ENCODE measurements at places on chromosomes 16 and 17.

DNA sequence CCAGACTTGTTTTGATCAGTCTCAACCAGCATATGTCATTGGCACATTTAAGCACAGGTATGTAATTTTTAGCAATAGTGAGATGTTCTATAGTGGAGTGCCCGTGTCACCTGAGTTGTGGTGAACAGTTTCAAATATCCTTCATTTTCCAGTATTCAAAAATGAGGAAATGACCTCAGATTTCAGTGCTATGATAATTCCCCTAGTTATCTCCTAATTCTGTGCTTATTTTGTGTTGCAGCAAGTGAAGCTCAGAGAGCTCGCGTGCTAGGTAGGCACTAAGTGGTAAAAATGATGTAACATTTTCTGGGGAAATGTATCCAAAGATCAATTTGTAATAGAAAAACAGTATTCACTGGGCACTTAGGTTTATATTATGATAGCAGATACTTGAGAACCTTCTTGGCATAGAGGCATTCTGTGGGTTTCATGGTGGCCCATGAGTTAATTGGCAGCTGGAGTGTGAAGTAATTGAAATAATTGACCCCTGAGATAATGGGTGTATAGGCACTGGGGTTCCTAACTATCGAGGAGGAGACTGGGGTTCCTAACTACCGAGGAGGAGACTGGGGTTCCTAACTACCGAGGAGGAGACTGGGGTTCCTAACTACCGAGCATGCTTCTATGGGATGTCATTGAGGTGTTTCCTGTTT lies 159.1 kb downstream of the PRKCA start:
- DNase-seq = no peak

- DNase-seq = peak; percentile 35
Observed at GRCh38 chr16:67883872-67884261, 818 bp upstream of the NRN1L start.

GRCh38 chr17:27496437-27496943 lies 40.2 kb downstream of the KSR1 start:
- DNase-seq = no peak

GRCh38 chr17:78378225-78379130 lies at the start of gene PGS1:
PGS1 (plus strand) TSS chr17:78378649; CDS start chr17:78378666, 17 bp downstream.
- DNase-seq = peak; percentile 69

DNA sequence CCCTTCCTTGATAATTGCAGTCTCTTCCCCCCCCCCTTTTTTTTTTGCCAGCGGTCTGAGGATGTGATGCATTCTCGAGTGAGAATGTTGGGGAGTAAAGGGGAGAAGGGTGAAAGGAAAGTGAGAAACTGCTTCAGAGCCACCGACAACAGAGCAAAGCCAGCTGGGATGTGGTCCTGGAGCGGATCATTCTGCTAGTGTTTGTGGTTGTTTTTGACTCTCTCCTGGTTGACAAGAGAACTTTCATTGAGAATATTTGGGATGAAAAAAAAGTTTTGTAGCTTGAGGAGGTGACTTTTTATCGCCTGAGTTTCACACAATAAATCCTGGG lies 1.3 kb downstream of the NF1 start:
- no peak for DNase-seq

DNA sequence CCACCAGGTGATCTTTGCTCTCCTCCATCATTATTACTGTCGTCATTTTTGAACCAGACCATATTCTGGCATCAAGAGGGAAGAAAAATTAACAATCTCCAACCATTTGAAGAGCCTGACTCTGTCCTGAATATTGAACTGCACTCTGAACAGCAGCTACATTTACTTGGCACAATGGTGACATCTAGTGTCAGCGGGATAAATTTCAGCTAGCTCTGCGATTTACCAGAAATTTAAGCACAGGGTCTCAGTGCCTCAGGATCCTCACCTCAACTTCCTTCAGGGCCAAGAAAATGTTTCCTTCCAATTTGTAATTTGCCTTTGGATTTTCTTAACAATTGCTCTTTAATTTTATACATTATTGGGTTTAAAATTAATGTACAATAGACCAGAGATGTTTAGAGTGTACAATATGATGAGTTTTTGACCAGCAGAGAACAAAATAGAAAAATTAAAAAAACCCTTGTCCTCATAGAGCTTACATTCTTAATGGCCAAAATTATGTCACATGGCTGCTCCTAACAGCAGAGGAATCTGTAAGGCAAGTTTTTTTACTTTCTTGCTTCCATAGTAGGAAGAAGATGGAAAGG lies 10.7 kb upstream of the ZNF19 start:
- no peak for DNase-seq

DNA sequence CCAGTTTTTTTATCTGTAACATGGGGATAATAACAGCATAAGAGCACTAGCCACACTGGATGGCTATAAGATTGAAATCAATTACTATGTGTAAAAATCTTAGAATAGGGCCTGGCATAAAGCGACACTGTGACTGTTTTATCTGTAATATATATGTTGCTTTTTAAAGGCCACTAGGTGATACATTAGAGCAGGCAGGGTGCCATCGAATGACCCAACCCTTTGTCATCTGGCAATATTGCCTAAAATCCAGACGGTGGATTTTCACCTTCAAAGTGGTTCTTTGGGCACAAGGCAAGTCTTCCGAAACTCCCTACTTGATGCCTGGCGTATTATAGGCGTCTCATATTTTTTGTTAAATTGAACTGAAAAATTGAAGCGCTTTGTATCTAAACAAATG lies 69.1 kb downstream of the PRKCA start:
- DNase-seq = no peak

- no peak for DNase-seq
Observed at GRCh38 chr17:74280093-74280513, 6.1 kb downstream of the DNAI2 start.

DNA sequence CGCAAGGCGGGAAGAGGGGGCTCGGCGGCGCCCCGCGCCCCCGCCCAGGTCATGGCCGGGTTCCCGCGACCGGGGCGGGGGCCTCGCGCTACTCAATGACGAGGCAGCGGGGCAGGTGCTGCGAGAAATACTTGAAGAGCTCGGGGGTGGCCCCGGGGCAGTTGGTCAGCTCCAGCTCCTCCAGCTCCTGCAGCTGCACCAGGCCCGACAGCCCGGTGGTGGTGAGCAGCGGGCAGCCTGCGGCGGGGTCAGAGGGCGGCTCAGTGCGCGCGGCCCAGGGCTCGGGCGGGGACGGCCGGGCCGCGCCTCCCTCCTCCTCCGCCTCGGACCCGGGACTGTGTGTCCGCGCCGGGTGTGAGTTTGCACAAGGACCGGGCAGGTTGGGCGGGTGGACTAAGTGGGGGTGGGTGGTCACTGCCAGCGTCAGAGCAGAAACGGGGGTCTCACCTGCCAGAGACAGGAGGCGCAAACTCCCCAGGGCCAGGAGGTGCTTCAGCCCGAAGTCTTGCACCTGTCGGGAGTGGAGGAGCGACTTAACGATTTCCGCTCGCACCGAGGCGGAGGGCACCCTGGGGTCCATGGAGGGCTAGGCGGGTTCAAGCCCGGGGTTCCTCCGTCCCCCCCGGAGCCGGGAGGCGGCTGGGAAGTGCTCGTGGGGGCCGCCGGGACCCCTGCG lies 4.1 kb upstream of the WDR24 start:
- no peak for DNase-seq

GRCh38 chr17:37041932-37042331 lies 93.2 kb downstream of the AATF start:
- DNase-seq = no peak

- DNase-seq = no peak
Observed at GRCh38 chr17:74745548-74746177, 2.8 kb upstream of the NHERF1 start.

GRCh38 chr17:57563958-57564357 lies 181.1 kb downstream of the CCDC182 start:
- no peak for DNase-seq

GRCh38 chr17:67836205-67836987 lies 11.1 kb downstream of the BPTF start:
- no peak for DNase-seq

DNA sequence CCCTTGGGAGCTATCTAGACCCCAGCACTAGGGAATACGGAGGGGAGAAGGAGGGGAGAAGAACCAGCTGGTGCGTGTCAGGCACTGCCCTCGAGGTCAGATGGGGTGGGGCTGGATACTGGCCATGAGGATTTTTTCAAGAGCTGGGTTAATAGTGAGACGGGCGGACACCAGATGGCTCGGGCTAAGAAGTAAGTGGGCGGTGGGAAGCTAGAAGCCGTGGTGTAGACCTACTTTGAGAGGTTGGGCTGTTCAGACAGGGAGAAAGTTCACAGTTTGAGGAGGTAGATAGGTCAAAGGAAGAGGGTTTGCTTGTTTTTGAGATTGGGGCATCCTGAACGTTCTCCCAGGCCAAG lies 303.8 kb downstream of the SEC14L1 start:
- DNase-seq = no peak

DNA sequence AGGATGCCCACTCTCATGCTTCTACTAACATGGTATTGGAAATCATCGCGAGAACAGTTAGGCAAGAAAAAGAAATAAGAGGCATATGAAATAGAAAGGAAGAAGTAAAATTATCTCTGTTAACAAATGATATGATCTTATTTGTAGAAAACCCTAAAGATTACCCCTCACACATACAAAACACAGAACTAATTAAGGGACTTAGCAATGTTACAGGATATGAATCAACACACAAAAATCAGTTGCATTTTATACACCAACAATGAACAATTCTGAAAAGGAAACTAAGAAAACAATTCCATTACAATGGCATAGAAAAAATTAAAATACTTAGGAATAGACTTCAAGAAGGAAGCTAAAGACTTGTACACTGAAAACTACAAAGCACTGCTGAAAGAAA lies 2.7 kb upstream of the CAPNS2 start:
- DNase-seq = no peak

DNA sequence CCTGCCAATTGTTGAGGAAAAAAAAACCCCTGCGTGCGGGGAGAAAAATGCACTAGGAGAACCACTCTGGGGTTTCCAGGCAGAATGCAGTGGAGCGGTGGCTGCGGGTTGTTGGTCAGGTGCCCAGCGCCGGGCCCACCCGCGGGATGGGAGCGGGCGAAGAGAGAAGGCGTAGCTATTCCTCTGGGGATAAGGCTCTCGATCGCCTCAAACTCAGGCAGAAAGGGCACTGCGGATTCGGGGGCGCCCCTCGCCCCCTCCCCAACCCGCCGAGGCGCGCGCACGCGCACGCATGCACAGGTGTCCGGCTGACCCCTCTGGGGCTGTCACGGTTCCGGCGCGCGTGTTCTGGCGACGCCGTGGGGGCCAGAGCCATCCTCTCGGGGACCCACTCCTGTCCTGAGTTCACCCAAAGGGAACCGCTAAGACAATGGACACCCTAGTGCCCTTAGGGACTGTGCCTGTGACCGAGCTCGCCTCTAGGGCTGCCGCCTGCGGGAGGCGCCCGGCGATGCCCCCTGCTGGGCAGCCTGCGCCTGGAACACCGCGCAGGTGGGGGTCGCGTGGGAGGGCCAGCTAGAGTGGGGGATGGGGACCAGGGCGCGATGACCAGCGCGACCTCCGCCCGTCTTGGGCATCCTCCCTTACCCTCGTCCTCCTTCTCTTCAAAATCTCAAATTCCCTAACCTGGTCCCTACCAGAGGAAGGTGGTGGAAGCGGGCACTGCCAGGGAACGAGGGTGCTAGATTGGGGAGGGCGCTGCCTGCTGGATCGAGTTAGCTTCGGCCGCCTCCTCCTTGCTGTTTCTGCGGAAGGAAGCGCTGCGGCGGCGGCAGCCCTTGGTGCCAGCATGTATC lies 14.4 kb upstream of the CBX8 start:
- no peak for DNase-seq

DNA sequence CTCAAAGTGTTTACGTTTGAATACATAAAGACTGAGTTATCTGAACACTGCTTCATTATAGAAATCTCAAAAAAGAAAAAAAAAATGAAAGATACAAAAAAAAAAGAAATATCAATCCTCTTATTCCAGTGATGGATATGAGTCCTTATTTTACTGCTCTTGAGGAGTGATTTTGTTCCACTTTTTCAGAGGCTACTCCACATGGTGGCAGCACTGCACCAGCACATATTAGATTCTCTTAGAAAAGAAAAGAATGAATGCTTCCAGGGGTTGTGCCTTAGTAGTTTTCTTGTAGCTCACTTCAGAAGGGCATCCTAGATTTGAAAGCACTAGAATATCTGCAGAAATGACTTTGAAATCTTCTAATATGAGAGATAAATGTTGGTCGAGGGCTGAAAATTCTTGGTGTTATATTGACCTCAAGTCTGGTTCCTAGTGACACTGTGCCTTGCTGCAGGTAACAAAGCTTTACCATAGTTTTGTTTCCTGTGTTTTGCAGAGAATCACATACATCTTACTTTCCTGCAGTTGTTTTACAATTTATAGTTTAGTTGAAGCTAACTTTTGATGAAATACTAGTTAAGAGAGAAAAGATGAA lies 25.9 kb downstream of the AP2B1 start:
- no peak for DNase-seq

GRCh38 chr17:58316260-58316960 lies 12.2 kb downstream of the TSPOAP1 start:
- no peak for DNase-seq

- DNase-seq = no peak
Observed at GRCh38 chr16:52488837-52489289, 58.1 kb downstream of the TOX3 start.

DNA sequence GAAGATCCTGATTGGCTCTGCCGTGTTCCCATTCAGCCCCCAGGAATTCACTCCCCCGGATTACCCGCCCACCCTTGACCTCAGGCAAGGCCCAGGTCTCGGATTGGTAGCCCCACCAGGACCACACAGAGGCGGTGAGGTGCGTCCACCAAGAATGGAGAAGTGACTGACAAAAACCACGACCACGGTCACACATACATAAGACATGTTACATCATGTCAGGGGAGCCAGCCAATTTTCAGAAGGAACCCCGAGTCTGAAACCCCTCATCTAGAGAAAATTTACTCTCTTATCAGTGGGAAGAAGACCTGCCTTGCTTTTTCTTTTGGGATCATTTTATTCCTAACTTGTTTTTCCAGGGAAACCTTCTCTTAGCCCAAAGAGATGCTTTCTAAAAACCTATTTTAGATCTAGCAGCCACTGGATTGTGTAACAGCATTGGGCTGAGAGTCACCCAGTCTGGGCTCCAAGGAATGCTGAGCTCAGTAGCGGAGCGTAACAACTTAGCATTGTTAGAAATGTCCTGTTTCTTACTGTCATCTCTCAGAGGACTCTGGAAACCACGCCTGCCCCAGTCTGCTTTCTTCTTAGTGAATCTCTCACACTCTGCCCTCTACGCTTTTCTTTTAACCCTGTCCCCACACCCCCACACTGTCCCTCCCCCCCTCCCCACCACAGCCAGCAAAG lies 164.1 kb downstream of the CMIP start:
- DNase-seq = no peak

DNA sequence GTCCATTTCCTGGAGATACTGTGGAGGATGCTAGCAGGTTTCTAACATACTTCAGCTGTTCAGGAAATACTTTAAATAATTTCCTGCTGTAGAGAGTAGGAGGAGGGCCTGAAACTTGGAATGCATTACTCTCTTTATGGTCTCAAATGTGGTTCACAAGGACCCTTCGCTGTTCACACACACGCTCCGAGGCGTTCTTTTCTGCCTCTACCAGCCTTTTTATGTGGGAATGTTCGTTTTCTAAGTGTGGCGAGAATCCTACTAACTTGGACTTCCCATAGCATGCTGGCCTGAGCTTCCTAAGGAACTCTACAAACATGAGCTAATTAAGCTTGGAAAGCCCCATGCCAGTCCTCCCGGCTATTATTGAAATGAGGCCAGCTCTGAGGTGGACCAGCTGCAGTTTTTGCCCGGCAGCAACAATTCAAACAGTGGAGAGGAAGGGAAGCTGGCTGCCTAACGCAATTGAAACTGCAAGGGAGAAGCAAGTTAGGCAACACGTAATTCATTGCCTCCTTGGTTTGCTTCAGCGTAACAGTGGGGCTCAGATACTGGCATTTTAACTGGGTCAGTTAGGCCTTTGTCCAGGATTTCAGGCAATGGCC lies 18.9 kb downstream of the KPNA2 start:
- DNase-seq = no peak

GRCh38 chr16:17305694-17306093 lies 165.1 kb downstream of the XYLT1 start:
- DNase-seq = peak; percentile 31

Measured in activated CD8-positive, alpha-beta memory T cell treated with anti-CD3 and anti-CD28 coated beads for 48 hours (primary cell).